ENCODE measurements at places on chromosomes 11 and 22. TPM values are rescaled to one million over a fixed set of nuclear protein-coding genes. Genes with fewer than 3 reads are reported as not detected.
A peak's percentile ranks its signal among the peaks of the same experiment; 100 is the strongest.

BIRC3 gene
- 0.98 TPM for total RNA-seq

BACE1-AS gene
- total RNA-seq: 5.9 TPM

HBG1 gene
- total RNA-seq: 1,078 TPM

THRSP gene
- total RNA-seq: 0.13 TPM

CCDC83 gene
- not detected for total RNA-seq

GLB1L3 gene
- total RNA-seq: not detected

C11orf52 gene
- total RNA-seq: 0.93 TPM

GRCh38 chr11:76524919-76525318 is 80.1 kb downstream of the EMSY start:
- peak; percentile 37 for DNase-seq

- DNase-seq: no peak
Observed at GRCh38 chr11:20031155-20032001, 128.9 kb downstream of the DBX1 start.

DNA sequence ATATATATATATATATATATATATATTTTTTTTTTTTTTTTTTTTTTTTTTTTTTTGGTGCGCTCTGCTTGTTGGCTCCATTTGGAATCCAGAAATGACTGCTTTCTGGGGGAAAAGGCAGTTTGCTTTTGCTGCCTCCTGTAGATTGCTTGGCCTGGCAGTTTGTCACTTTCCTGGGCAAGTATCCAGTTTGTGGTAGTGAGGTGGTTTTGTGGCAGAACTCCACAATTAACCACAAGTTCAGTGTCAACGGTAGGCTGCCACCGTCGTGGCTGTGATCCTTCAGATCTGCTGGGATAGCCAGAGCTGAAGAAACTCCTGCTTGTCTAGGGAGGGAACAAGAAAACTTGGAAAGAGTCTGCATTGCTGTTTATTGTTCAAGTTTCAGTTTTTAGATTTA is 5.0 kb upstream of the PDE3B start:
- peak; percentile 7 for DNase-seq

DNA sequence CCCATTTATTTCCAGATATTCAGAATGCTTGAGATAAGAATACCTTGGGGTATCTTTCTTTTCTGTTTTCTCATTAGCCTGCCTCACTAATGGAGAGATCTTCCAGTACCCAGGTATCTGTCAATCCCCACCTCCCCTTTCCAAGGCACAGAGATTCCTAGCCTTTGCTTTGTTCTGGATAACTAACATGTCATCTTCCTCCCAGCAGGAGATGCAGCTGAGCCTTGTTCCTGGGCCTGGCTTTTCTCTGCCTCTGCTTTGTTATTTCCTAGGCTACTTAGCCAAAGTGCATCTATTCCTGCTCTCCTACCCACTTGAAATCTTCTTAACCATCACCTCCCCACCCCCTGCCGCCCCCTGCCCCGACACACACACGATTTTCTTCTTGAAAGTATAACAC is 297.1 kb downstream of the NELL1 start:
- DNase-seq: no peak

GRCh38 chr11:78662811-78663210 is 88.1 kb upstream of the NARS2 start:
- no peak for DNase-seq

- no peak for DNase-seq
Observed at GRCh38 chr11:61950035-61950547, at the start of gene BEST1. TSS of gene BEST1 (plus strand) at chr11:61950351. CDS start at chr11:61951807, 1,456 bp downstream.

DNA sequence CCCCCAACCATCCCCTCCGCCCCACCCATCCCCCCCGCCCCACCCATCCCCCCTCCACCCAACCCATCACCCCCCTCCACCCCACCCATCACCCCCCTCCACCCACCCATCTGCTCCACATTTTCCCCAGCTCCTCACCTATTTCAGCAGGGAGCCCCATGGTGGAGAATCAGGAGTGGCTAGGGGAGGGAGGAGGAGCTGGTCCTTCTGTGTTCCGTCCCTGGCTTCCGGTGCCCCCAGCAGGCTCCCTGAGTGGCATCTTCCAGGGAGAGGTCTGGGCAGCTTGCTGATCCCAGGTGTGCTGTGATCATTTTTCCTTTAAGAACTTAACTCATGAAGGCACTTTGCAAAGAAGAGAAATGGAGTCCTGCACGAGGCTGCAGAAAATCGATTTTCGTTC is 365.8 kb downstream of the TBC1D22A start:
- DNase-seq: no peak

GRCh38 chr11:38900211-38900610 is 2302.2 kb upstream of the RAG2 start:
- DNase-seq: peak; percentile 77

- no peak for DNase-seq
Observed at GRCh38 chr11:116096272-116096995, 592.2 kb upstream of the CADM1 start.

DNA sequence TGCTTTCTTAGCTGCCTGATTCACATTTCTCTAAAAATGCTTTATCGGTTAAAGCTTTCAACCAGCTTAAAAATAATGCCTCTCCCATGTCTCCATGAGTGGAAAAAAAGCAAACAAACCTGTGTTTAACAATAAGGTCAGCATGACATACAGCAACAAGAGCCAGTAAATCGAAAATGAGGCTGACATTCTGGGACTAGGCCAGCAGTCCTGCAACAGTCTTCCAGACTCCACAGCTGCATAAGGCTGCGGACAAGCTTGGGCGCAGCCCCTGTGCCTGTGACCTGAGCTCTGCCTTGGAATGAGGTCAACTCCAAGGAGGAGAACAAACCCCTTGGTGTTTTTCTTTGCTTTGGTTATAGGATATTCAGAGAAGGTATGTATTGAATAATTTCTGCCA is 95.5 kb downstream of the PGR start:
- peak; percentile 96 for DNase-seq

GRCh38 chr22:23911318-23911980 is 17.3 kb downstream of the MIF start:
- DNase-seq: no peak

DNA sequence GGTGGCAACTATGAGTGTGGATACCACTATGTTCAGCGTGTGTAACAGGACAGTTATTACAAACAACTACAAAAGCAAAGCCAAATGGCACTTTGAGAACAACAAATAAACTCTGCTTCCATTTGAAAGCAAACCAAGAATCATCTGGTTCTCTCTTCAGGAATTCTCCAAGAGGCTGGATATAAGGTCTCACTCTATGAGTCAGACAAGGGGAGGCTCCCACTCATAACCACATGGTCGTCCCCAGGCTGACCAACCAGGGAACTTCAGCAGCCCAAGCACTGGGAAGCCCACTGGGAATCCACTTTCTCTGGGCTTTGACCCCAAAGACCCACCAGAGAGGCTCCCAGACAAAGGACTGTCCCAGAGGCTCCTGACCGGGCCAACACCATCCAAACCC is 35.3 kb downstream of the DGCR2 start:
- no peak for DNase-seq

DNA sequence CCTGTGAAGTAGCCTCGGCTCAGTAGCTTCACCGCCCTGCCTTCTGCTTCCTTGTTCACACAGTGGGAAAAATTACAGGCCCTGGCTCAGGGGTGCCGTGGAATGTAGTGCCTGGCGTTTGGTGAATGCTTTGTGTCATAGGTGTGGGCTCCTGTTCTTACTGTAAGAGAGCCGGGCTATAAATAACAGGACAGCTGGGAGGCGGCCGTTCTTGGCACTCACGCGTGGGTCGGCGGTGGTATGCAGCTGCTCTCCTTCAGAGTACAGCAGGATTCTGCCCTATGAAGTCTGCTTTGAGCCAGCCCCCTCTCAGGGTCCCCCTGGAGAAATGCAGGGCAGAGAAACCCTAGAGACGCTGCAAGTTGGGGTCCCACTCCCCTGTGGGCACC is 84.2 kb downstream of the CTTN start:
- DNase-seq: peak; percentile 73

DNA sequence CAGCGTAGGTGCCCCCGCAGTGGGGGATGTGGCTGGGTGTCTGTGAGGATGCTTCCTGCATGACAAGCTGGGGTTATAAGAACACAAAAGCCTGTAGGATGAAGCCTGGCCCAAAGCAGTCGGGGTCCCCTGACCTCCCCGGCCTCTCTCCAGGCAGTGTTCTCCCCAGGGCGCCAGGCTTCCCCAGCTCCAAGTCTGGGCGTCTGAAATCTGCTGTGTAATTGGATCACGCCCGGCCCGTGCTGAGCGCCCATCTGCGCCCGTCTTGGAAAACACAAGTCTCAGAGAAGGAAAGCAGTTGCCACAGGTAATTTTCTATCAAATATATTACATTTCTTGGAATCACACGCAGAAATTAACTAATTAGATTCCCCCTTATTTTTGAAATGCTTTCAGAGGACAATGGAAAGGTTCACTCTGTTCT is 233.3 kb downstream of the CTTN start:
- no peak for DNase-seq

- DNase-seq: no peak
Observed at GRCh38 chr11:57368106-57368844, 12.7 kb downstream of the PRG3 start.

- DNase-seq: no peak
Observed at GRCh38 chr22:36900880-36901279, 12.5 kb upstream of the CSF2RB start.

DNA sequence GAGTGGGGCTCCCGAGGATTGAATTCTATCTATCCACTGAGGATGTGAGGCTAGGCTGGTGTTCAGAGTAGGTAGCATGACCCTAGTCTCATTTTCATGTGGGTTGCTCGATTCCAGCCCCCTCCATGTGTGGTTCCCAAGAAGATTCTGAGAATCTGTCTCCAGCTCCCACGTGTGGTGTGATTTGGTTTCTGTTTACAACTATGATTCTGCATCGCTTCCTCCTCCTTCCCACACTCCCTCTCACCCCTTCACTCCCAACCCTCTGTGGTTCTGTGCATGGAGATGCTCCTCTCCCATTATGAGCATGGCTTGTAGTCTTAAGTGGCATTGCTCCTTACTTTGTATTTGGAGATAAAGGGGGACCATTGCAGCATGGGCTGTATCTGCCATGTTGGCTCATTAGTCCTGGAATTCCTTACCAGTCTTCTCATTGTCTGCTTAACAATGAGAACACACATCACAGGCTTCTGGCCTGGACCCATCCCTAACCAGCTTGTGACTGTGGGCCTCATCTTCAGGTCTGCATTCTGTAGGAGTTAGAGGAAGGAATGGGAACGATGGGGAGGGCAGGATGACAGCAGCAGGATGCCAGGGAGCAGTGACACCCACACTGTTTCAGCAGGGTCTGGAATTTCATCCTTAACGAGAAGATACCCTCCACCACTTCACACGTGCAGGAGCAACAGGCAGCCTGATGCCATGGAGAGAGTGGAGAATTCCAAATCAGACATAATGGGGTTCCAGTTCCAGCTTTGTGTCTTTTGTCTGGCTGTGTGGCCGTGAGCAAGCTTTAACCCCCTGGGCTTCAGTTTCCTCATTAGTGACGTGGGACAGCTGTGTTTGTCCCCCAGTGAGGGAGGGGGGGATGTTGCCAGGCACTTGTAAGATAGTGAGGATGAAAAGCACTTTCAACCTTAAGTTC is 86.0 kb downstream of the CCDC81 start:
- DNase-seq: no peak

GRCh38 chr22:49237703-49238102 is 590.0 kb downstream of the BRD1 start:
- no peak for DNase-seq

GRCh38 chr11:57484141-57484710 is 23.9 kb downstream of the RTN4RL2 start:
- DNase-seq: peak; percentile 32

- DNase-seq: peak; percentile 25
Observed at GRCh38 chr11:57476757-57477506, 16.6 kb downstream of the RTN4RL2 start.

DNA sequence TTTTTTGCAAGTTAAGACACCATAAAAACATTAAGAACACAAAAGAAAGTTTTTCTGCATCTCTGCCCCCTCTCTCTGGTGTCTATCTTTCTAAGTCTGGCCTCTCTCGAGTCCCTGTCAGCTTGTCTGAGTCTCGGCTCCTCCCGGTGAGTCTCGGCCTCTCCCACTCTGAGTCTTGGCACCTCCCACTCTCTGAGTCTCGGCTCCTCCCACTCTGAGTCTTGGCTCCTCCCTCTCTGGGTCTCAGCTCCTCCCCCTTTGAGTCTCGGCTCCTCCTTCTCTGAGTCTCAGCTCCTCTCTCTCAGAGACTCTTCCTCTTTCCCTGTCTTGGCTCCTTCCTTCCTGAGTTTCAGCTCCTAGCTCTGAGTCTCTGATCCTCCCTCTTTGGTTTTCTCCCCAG is 72.5 kb upstream of the AMPD3 start:
- DNase-seq: no peak

GRCh38 chr11:2482745-2483144 is 37.9 kb downstream of the KCNQ1 start:
- no peak for DNase-seq

- DNase-seq: peak; percentile 60
Observed at GRCh38 chr11:61026121-61027031, 54.9 kb downstream of the CD6 start.

- no peak for DNase-seq
Observed at GRCh38 chr11:65113839-65114238, 2.2 kb downstream of the TM7SF2 start.

DNA sequence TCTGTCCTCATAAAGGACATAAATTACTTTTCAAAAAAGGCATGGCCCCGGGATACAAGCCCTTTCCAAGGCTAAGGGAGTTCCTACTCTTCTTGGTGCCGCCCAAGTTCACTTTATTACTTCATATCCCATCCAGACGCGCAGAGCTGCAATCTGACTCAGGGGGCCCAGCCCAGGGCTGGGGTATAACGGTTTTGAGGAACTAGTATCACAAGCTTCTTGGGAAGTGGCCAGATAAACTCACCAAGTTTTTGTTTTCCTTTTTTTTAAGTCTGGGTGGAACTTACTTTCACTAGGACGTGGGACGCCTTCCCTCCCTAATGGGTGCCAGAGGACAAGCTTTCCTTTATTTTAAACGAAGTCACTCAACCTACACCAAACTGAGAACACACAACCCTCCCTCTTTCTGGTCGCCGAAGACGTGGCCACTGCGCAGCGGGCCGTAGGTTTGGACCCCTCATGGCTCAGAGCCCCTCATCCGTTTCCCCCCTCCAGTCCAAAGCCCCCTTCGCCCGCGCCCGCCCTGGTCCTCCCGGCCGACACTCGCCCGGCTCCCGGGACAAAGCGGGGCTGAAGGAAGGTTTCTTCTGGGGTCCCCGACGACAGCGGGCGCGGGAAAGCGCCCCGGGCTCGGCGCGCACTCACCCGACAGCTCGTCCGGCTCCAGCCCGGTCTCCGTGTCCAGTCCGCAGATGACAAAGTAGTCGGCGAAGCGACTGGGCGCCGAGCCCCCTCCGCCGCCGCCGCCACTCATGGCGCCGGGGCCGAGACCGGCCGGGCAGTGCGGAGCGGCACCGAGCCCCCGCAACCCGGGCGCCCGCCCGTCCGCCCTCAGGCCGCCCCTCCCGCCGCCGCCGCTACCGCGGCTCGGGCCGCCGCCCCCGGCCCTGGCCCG is 587 bp downstream of the DENND5A start:
- peak; percentile 95 for DNase-seq
